ENCODE measurements at places on chromosomes 3 and 15.
A peak's percentile ranks its signal among the peaks of the same experiment; 100 is the strongest.

GRCh38 chr15:75943713-75944215 is 40.1 kb downstream of the FBXO22 start:
- no peak for DNase-seq

GRCh38 chr3:168090306-168091085 is 5.2 kb downstream of the GOLIM4 start:
- no peak for DNase-seq

GRCh38 chr3:65596571-65597225 is 442.0 kb downstream of the MAGI1 start:
- DNase-seq = no peak

GRCh38 chr15:80233581-80233980 is 18.4 kb downstream of the CTXND1 start:
- no peak for DNase-seq

- no peak for DNase-seq
These were observed 181.9 kb upstream of the KBTBD8 start for GRCh38 chr3:66816090-66816761.

DNA sequence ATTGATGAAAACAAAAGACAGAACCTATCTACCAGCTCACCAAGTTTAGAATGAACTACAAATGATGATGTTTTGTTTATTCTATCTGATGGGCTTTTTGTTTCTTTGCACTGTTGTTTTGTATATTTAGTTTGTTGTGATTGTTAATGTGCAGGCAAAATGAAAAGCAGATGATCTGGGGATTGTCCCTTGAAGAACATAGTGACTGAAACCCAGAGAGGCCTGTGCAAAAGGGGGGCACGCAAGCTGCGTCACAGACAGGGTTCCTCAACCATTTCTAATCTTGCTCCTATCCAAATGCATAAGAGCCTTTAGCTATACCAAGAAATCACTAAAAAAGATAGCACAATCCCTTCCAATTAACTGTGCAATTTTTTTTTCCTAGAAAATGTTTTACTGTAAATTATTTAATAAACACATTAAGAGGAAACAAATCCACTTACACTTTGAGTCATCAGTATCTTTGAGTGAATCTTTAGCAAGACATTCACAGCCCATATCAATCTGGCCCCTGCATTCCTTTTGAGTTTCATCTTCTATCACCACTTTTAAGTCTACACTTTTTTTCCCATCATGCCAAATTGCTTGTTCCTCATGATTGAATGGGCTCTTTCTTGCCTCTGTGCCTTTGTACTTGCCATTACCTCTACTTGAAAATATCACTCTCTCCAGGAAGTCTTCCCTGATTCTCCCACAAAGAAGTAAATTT is 220.3 kb downstream of the ATP8B4 start:
- DNase-seq = no peak

DNA sequence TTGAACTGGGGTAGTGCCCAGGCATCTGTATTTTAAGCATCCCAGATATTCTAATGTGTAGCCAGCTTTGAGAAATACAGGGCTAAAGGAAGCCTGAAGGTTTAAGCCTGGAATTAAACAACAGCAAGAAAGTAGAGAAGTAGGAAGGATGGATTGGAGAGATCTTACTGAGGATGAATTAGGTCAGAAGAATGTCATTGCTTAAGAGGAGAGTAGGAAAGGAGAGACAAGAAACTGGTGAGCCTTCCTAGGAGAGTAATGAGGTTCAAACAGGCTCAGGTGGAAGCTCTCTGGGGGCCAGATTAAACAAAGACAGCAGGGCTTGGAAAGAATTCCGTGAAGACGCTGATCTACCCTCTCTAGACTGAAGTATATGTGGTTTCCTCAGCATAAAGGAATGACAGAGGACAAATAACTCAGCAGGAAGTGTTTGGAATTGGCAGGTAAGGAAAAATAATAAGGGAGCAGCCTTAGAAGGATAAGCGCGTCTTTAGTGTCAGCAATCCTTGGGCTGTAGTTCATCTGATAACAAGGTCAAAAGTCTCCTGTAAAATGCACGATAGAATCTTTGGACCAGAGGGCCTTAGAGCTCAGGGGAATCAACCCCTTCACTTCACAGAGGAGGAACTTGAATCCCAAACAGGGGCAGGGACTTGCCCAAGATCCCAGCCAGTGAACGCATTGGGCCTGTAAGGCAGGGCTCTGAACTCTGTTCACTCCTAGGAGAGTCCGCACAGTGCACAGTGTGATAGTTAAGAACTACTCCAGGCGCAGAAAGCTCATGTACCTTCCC is 90.9 kb downstream of the TP63 start:
- DNase-seq = no peak

GRCh38 chr3:114213627-114214541 is 23.5 kb downstream of the ZNF80 start:
- peak; percentile 58 for DNase-seq

GRCh38 chr3:139355476-139355875 is 11.7 kb downstream of the MRPS22 start:
- peak; percentile 41 for DNase-seq

GRCh38 chr3:189076449-189076848 is 95.3 kb upstream of the TPRG1 start:
- no peak for DNase-seq

DNA sequence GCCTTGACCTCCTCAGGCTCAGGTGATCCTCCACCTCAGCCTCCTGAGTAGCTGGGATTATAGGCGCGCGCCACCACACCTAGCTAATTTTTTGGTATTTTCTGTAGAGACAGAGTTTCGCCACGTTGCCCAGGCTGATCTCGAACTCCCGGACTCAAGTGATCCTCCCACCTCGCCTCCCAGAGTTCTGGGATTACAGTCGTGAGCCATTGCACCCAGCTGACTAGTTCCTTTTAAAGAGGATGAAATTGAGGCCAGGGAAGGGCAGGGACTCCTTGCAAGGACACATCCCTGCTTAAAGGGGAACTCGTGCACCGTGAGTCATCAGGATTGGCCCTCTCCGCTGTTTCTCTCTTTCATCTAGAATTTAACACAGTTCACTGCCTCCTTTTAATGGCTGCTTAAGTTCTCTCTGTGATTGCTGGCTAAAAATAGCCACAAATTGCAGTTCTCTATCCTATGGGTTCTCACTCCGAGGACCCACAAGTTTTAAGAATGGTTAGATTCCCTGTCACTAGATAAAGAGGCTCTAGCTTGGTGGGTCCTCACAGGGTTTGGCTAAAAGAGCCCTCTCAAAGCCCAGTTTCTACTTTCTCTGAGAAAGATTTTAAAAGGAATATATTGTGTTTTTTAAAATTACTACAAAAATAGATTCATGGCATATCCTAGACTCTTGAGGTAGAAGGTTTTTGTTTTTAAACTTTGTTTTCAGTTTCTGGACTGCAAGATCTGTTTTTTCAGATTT is 1.4 kb downstream of the CRTAP start:
- DNase-seq = peak; percentile 74

DNA sequence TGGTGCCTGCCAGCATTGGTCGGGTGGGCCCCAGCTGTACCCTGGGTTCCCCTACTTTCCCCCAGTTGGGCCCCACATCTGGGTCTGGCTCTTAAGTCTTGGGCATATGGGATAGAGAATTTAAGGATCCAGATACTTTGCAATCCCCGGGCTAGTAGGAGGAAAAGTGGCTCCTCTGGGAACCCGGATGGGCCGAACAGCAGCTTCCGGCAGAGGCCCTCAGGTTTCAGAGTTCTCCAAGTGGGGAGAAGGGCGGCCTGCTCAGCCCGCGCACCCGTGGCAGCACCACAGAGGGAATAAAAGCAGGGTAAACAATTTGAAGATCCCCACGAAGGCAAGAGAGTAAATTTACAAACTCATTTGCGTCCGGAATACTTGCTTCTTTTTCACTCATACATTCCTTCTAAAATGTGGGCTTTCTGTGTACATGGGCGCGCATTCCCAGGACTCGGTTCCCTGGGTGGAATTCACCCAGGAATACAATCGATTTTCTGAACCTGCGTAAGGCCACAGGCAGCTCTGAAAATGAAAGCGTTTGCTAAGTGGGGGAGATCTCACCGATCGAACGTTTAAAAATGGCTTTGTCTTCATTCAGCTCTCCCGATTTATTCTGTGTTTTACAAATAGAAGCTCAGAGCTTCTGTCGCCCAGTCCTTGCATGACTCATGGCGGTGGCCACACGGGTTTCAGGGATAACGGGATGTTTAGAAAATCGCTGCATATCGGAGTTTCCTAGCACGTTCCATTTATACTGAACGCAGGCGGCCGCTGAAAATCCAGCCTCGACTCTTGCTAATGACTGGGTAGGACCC is 74.0 kb upstream of the POLG start:
- DNase-seq = no peak

- no peak for DNase-seq
These were observed 901 bp upstream of the CHST14 start for GRCh38 chr15:40469776-40470390.

DNA sequence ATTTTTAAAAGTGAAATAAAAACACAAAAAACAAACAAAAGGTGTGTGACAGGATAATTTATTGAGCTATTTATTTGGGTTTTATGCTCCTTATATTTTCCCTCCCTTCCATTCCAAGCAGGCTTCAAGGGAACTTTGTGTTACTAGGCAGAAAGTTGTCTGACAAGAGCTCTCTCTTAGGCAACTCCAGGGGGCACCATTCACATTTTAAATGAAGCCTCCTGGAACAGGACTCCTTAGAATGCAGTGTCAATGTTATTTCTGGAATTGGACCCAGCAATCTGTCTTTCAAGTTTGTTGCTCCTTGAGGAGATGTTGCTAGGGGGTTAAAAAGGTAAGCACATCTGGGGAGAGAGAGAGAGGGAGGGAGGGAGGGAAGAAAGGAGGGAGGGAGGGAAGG is 5.4 kb upstream of the RFX7 start:
- no peak for DNase-seq

- DNase-seq = no peak
These were observed 31.7 kb downstream of the ATP2B2 start for GRCh38 chr3:10473581-10474274.

DNA sequence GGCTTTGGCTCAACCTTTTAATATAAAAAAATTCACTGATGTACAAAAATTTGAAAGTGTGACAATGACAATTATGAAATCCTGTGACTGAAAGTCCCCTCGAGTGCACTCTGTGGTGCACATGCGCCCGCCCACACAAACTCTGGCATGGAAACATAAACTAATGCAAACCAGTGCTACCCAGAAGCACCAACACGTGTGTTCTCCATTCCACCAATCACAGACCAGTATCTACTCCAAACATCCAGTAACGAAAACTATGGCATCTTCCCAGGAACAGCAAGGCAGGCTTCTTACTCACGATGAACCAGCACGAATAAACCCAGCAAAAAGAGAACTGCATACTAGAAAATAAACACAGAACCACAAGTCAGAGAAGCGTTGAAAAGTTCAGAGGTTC is 11.7 kb upstream of the NMB start:
- peak; percentile 90 for DNase-seq

DNA sequence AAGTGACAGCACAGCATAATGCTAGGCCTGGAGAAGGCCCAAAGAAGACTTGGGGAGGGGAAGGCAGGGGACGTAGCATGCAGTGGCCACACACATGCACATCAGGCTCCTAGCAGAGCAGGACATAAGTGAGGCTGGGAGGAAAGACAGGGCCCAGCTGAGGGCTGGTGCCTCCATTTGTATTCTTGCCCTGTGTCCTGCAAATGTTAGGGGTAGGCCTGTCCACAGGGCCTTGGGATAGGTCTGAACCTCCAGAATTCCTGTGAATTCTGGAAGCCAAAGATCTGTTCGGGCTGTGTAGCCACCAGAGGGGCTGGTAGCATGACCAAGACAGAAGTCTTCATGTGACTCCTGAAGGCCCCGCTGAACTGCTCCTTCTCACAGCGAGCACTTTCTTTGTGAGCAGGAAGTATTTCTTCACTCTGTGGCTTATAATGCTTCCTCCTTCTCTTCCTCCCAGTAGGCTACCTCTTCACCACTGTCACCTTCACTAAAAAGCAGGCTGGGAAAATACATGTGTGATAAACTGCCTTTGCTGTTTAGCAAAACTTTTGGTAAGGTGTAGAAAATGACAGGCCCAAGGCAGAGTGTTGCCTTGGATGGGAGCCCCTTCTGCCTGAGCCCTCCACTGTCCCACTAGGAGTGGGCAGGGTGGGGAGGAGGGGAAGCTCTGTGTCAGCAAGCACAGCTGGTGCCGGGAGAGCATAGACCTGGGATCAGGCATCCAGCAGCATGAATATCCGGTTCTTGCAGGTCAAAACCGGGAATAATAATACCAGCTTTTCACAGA is 8.4 kb downstream of the CERS3 start:
- no peak for DNase-seq

DNA sequence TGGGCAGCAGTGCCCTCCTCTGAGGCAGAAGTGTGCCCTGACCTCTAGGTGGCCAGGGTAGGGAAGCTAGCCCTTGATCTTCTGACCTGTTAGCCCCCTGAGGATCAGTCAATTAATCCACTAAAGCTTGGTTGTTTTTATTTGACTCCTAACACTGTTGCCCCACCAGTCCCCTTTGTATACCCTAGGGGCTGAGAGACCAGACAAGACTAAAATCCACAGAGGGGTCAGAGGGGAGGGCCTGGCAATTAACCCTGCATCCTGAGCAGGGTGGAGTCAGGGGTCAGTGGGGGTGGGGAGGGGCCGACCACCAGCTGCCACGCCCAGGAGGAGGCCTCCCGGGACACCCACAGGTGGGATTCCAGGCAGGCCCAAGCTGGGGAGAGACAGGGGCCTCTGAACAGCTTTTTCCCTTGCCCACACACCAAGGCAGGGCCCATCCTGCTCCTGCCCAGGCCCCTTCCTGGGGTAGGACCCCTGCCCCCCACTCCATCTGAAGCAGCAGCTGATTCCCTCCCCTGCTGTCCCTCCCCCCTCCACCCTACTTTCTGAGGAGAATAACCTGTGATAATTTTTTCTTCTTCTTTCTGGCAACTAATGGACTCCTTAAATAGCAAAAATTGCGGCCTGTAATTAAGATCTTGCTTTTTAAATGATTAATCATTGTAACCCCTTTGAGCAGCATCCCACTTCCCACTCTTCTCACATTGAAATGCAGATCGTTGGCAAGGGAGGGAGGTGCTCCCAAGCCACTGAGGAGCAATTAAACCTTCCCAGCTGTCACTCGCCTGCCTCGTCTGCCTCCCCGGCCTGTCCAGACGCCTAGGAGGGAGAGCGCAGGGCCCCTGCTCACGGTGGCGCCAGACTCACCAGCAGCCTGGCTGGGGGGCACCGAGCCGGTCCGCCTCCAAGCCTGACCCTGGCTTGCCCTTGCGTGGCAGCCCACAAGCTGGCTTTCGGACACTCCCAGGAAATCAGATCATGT is 51.9 kb downstream of the RHCG start:
- DNase-seq = no peak

All from GM04504 (cell line).